ENCODE measurements at places on chromosomes 13 and 19.

DNA sequence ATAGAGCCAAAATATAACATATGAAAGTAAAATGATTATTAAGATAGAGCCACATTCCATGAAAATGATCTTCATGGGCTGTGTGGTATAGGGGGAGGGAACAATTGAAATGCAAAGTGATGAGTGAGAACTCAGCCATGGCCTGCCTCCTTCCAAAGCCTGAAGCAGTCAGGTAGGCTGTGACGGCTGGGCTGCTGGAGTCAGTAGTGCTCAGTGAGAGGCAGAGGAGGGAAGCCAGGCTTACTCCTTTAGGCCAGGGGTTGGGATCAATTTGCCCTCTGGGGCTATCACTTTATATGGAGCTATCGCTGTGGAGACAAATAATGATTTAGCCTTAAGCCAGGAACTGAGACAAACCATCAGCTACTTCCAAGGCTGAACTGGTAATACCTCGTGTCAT is 654.9 kb downstream of the FGF9 start:
- DNase-seq, result no peak

DNA sequence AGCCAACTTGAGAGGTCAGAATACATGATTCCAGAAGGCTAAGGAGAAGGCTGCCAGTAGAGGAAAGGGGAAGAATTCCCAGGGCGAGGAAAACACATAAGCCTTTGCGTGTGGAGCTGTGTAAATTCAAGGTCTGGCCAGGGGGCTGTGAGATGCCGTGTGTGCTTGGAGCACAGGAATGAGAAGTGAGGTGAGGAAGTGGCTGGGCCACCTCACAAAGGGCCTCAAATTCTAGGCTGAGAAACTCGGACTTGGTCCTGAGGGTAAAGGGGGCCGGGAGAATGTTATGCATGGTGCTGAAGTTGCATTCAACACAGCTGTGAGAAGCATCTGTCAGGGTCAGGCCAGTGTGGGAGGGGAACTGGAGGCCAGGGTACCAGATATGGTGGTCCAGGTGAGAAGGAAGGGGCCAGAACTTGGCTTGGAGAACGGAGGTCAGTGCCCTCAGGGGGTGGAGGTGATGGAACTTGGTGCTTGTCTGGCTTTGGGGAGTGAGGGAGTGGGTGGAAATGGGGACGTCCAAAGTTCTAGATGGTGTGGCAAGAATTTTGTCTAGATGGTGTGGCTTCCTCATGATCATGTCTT is 4.9 kb upstream of the ZNF580 start:
- no peak for DNase-seq

GRCh38 chr13:20303636-20304035 is 71.5 kb upstream of the GJB6 start:
- DNase-seq, result no peak

GRCh38 chr19:51686171-51686570 is 7.0 kb upstream of the SPACA6 start:
- no peak for DNase-seq

DNA sequence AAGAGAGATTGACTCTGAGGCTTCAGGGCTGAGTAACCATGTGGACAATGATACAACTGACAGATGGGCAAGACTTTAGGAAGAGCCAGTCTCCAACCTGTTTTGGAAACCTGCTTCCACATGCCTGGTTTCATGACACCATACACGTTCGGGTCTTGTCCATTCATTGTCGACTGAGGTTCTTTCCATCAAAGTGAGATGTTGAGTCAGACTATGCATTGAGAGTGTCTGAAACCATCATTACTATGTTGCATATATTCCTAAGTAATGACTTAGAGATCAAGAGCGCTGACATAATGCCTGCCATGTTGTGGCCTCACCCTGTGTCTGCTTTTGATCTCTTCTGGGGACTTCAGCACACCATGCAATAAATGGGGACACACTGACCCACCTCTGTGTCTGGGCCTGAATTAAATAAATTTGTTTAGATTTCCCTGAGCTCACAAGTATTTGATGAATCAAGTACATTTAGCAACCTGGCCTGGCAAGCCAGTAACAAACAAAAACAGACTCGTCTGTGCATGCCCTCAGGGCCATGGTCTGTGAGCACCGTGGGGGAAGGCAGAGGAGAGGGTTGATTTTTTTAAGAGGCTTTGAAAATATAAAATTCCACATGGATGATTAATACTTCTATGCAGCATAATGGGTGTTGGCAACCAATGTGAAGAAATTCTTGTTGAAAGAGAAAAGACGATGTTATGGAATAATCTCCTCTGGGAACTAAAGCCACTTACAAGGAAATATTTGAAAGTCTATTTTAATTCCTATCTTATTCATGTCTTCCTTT is 49.9 kb upstream of the UBAC2 start:
- no peak for DNase-seq

GRCh38 chr13:36445278-36445677 is 13.0 kb downstream of the CCNA1 start:
- DNase-seq, result no peak

DNA sequence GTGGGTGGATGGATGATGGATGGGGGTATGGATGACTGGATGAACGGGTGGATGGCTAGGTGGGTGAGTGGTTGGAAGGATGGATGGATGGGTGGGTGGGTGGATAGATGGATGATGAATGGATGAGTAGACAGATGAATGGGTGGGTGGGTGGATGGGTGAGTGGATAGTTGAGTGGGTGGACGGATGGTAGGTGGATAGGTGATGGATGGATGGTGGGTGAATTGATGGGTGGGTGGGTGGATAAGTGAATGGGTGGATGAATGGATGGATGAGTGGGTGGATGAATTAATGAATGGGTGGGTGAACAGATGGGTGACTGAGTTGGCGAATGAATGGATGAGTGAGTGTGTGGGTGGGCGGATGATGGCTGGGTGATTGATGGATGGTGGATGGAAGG is 4.9 kb downstream of the SMIM24 start:
- DNase-seq, result no peak

GRCh38 chr19:2744113-2744512 is 4.3 kb upstream of the SLC39A3 start:
- no peak for DNase-seq

DNA sequence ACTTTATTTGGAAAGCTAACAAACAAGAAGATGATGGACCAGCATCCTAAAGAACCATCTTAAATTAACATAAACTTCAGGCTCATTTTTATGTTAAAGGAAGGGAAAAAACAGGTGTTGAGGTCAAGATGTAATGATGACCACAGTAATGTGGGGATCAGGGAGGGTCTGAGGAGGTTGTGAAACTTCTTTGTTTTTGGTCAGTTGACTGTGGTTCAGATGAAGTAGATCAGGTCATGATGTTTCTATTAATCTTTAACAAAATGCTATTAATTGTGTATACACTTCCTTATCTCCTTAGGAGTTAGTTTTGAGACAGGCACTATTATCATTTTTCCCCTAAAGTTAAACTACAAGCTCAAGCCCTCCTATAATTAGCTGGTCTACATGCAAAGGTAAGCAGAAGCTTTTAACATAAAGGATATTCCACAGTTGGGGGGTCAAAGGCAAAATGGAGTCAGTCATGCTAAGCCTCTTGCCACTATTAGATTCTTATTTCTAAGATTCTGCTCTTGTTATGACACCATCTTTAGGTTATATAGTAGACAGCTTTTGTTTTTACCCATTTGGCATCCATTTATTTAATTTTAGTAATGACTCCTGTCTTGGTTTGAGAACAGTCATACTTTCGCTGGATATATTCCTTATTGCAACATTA is 800.1 kb upstream of the PCDH9 start:
- DNase-seq, result no peak

DNA sequence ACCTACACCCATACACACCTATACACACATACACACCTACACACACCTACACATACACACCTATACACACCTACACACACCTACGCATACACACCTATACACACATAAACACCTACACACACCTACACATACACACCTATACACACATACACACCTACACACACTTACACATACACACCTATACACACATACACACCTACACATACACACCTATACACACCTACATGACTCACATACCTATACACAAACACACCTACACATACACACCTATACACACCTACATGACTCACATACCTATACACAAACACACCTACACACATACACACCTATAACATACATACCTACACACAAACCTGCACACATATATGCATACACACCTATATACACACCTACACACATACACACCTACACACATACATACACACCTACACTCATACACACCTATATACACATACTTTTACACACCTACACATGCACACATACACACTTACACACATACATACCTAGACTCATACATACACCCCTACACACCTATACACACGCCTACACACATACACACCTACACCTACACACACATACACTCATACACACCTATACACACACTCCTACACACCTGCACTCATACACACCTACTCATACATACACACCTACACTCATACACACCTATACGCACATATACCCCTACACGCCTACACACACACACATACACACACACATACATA is 286.7 kb upstream of the MAB21L1 start:
- no peak for DNase-seq

DNA sequence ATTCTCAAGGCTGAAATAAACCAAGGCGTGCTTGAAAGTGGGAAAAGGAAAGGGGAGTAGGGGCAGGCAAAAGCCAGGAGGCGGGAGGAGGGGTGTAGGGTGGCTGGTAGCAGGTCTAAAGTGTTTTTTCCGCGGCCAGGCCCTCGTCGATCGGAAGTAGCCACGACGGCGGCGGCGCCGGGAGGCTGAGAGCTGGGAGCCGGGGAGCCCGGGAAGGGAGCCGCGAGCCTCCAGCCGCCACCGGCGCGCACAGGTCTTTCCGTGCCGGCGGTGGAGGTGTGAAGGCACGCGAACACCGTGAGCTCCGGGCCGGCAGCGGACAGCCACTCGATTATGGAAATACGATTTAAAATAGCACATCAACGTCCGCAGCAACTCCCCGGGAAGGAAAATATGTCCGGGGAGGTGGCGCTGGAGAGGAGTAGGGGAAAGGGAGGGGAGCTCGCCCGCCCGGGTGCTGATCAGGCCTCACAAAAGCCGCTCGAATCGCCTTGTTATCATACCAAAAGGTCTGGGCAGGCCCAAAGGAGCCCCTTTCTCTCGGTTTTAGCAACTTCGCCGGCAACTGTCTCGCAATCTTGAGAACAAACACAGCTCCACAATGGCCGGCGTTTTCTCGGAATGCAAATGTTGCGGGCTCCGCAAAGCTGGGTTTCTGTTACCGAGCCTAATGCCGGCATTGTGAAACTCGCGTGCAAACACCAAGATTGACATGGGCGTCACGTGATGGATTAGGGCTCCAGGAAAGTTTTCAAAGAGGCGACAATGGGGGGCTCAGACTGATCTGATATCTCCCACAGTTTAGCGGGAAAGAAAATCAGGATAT is 2.9 kb upstream of the PCDH8 start:
- no peak for DNase-seq

DNA sequence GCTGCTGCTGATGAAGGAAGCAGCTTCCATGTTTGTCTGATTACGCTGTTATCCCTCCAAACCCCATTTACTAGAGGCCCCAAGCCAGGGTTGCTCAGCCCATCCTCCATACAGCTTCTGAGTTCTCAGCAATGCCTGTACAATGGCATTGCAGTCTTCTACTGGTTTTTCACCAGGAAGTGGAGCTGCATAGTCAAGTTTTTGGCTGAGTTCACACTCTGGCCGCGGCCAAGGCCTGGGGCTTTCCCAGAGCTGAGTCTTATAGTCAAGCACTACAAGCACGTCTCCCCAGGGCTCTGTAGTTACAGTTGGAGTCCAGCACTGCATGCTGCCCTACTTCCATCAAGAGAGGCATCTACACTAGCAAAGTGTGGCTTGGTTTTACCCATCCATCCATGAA is 182.5 kb downstream of the POU4F1 start:
- DNase-seq, result no peak

GRCh38 chr13:43368003-43368402 is 344.6 kb downstream of the DNAJC15 start:
- DNase-seq, result no peak

DNA sequence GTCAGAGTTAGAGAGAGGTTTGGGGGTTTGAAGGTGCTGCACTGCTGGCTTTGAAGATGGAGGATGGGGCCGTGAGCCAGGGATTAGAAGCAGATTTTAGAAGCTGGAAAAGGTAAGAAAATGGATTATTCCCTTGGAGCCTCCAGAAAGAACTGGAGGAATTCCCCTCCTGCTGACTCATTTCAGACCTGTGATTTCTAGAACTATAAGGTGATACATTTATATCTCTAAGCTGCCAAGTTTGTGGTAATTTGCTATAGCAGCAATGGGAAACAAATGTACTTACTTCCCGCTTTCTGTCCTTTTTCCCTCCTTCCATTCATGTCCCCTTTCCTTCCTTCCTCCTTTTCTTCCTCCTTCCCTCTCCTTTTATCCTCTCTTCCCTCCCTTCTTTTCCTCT is 78.5 kb upstream of the PCDH8 start:
- no peak for DNase-seq

GRCh38 chr19:39324242-39324842 is 3.7 kb upstream of the LRFN1 start:
- no peak for DNase-seq

GRCh38 chr19:40355975-40356680 is 7.6 kb downstream of the PLD3 start:
- DNase-seq, result no peak

DNA sequence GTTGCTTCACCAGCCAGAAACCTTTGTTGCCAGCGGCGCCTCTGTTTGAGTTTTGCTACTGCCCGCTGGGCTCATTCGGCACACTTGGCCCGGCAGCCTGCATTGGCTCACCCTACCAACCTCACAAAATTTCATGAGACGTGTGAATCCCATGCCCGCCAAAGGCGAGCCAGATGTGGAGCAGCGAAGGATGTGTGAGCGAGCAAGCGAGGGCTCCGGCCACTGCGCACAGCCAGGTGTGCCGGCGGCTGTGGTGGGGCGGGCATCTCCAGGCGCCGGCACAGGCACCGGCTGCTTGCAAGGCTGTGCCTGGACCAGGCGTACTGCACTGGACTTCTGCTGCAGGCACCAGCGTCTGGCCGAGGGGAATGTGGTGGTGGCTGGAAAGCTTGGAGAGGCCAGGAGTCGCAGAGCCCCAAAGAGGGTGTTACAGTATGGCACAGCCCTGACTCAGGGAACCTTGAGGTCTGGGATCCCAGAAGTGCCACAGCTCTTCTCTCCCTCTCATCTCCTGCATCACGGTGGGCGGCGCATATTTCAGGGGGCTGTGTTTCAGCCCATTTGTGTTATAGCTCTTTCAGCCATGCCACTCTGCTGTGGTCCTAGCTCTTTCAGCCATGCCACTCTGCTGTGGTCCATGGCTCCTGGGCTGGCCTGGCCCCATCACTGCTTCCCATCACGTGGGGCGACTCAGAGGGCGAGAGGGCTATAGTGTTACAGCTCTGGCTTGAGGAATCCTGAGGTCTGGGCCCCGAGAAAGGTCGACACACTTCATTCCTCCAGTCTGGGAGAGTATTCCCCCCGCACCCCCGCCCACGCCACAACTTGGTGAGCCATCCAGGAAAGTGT is 592.0 kb upstream of the SLITRK5 start:
- no peak for DNase-seq

DNA sequence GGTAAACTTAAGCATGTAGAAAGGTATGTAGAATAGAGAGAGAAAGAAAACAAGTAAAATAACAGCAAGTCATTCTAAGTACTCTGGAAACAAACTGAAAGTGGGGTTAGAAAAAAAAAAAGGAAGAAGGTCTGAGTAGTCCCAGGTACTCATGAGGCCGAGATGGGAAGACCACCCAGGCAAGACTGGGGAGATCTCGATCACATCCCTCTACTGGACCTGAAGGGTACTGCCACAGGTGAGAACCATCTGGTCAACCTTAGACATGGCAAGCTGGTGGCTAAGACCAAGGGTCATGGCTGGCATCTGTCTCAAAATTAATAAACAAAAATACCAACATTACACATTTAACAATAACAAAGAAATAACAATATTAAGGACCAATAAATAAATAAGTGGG is 36.3 kb upstream of the ZNF724 start:
- no peak for DNase-seq

- DNase-seq, result no peak
Observed at GRCh38 chr13:98890186-98890585, 87.7 kb downstream of the DOCK9 start.

Data from tibial artery (tissue), 4 donors.